ENCODE measurements at places on chromosomes 7 and 10.

GRCh38 chr7:124536156-124536762, 229.3 kb downstream of the GPR37 start:
- DNase-seq = no peak

- no peak for DNase-seq
Measured at GRCh38 chr10:12081470-12081869, 12.7 kb downstream of the DHTKD1 start.

DNA sequence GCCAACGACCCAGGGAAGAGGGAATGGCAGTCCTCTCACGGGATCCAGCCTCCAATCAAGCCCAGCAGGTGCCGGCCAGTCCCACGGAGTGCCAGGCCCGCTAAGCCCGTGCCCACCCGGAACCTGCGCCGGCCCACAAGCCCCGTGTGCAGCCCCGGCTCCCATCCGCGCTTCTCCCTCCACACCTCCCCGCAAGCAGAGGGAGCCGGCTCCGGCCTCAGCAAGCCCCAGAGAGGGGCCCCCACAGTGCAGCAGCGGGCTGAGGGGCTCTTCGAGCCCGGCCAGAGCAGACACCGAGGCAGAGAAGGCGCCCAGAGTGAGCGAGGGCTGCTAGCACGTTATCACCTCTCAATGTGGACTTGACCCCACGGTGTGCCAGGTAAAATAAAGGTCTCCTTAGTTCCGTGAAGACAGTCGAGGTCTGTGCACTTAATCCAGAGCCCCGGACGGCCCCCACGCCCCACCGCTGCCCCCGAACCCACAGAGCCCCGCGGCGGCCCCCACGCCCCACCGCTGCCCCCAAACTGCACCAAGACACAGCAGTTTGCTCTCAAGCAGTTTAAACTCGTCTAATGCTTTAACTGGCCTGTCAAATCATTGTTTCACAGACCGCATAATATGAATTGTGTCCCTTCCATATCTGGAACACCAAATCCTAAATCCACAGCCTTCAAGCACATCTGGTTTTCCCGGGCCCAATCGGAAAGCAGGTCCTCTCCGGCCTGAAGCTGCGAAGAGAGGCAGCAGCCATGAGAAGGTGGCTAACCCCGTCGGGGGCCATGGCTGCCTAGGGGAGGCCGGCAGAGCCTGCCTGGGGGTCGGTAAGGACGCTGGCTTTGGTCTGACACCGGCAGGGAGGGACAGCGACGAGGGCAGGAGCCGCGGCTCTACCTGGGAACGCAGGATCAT, 307.8 kb downstream of the PTPRN2 start:
- DNase-seq = no peak

DNA sequence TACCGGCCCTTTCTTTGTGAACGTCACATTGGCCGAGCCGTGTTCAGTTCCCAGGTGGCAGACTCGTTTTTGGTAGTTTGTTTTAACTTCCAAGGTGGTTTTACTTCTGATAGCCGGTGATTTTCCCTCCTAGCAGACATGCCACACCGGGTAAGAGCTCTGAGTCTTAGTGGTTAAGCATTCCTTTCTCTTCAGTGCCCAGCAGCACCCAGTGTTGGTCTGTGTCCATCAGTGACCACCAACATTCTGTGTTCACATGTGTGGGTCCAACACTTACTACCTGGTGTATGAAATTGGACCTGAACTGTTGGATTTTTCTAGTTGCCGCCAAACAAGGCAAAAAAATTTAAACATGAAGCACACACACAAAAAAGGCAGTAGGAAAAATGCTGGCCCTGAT, 9.9 kb upstream of the CSGALNACT2 start:
- DNase-seq = no peak

GRCh38 chr10:84264611-84265141, 19.8 kb downstream of the RGR start:
- DNase-seq = peak; percentile 77
